ENCODE measurements at places on chromosomes 12 and 14.

- DNase-seq: no peak
Observed at GRCh38 chr12:3622822-3623690, 129.9 kb downstream of the CRACR2A start.

GRCh38 chr12:4270831-4271716 is 2.5 kb upstream of the CCND2 start:
- DNase-seq: no peak

DNA sequence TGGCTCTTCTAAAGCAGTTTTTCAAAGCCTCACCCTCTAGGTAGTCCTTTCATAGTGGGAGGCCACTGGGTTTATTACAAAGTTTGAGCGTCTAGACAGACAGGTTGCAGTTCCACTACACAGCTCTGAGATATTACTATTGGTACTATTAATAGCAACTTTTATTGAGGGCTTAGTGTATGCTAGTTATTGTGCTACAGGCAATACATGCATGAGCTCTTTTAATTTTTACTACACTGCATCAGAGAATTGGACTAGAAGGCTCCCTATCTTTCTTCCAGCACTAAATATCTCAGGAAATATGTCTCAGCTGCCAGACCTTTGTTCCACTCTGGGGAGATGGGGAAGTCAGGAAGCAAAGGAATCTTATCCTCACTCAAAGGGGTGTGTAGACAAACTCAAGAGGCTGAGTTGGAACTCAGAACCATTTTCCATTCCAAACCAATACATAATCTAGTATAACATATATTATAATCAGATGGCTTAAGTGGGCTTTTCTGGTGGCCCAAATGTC is 161.8 kb upstream of the SLC38A2 start:
- DNase-seq: no peak

DNA sequence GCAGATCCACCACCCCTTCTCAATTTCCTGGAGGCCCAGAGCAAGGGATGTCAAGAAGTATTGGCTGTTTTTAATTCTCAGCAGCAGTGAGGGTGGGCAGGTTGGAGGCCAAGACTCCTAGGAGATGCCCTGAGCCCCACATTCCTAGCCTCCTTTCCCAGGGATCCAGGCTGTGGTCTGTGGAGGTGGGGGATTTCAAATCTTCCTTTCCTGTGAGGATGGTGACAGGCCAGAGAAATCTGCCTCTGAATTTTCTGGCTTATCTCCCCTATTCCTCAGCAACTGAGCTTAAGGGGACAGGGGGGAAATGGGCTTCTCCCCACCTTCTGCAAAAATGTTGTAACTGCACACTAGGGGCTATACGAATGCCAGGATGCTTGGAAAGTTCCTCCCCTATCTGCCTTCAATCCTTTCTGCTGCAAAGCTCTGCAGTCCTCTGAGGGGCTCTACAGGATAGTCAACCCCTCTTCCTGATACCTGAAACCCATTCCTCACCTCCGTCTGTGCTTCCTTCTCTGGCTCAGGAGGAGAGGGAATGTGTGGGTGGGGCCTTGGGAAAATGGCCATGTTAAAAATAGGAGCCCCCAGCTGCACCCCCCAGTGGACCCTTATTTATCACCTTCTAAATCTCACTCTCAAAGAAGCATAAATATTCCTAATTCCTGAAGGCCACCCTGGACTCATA is 6.6 kb downstream of the GPR84 start:
- DNase-seq: no peak

GRCh38 chr12:46678426-46678825 is 147.4 kb downstream of the SLC38A4 start:
- no peak for DNase-seq

- no peak for DNase-seq
Observed at GRCh38 chr14:91264151-91265150, 19.9 kb upstream of the GPR68 start.

GRCh38 chr14:54610051-54610977 is 43.4 kb downstream of the SAMD4A start:
- no peak for DNase-seq

- DNase-seq: no peak
Observed at GRCh38 chr14:74302152-74302628, 544 bp downstream of the ABCD4 start.

DNA sequence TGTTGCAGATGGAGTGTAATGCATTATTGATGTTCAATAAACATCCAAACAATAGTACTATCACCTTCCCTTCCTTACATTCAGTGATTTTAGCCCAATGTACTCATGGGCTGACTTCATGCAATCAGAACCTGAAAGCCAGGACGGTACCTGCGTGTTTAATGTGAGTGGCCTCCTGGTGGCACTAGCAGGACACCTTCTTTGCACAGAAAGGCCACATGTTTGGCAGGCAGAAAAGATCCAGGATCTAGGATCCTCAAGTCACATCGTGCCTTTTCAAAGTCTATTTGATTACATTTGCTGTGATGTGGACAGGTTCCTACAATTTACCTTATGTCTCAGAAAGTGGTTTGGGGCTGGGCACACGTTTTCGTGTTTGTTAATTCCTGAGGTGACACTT is 82.9 kb downstream of the NEDD1 start:
- no peak for DNase-seq

GRCh38 chr12:41013881-41014642 is 174.1 kb upstream of the PDZRN4 start:
- no peak for DNase-seq

- DNase-seq: no peak
Observed at GRCh38 chr14:55028066-55028465, 1.0 kb downstream of the SOCS4 start.

DNA sequence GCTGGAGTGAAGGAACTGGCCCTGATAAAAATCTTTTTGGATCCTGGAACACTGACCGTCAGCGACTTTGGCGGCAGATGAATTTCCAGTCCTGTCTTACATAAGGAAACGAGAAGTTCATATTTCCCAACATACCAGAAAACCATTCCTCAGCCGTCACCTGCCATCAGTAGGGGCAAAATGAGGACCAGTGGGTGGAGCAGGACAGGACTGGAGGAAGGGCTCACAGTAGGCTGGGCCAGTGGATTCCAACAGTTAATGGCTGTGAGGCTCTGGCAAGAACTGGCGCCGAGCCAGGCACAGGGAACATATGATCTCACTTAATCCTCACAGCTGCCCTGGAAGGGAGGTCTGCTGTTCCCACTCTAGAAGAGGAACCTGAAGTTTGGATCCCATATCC is 67.2 kb upstream of the FAM181A start:
- no peak for DNase-seq

DNA sequence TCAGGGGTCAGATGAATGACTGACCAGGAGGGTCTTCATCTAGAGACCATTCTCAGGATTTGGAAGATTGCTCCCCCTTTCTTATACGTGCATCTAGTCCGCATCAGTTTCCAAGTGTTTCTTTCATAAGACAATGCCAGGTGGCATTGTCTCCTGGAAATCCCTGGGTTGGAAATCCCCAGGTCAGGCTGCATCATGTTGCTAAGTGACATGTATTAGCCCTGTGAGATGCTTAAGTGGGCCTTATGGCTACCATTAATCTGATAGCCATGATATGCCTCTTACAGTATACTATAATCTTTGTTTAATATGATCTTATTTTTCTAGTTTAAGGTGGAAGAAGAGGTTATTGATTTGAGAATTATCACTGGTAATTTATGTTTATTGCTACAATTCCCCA is 92.8 kb downstream of the DIO3 start:
- no peak for DNase-seq

- no peak for DNase-seq
Observed at GRCh38 chr12:102896067-102896466, 21.0 kb downstream of the PAH start.

DNA sequence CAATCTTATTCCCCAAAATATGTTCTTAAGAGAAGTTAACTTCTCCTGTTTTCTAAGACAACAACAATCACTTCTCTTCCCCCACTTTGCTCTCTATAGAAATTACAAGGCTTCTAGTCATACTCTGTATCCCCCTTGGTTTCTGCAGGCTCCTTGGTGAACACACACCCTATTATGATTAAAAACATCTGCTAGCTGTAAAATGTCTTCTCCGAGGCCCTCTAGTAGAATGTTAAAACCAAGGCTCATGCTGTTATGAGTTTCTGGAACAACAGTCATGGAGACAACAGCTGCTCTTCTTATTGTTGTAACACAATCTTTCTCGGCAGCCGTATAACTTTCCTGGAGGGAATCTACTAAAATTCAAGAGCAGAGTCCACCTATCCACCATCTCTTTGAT is 397.5 kb upstream of the CCDC196 start:
- DNase-seq: peak; percentile 46

DNA sequence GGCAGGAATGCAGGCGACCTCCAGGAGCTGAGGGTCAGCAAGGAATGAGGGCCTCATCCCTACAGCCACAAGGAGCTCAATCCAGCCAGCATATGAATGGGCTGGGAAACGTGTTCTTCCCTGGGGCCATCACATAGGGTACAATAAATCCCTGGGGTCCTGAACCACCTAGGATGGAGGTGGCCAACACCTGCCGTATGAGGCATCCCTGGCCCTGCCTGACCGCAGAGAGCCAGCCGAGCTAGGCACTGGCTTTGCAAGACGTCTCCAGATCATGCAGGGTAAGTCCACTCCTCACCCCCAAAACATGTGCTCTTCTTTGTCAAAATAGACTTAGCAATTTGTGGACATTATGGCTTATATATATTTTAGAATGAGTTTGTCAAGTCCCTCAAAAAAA is 303.7 kb upstream of the DIO3 start:
- no peak for DNase-seq

GRCh38 chr12:59808317-59808910 is 212.6 kb downstream of the SLC16A7 start:
- DNase-seq: no peak

DNA sequence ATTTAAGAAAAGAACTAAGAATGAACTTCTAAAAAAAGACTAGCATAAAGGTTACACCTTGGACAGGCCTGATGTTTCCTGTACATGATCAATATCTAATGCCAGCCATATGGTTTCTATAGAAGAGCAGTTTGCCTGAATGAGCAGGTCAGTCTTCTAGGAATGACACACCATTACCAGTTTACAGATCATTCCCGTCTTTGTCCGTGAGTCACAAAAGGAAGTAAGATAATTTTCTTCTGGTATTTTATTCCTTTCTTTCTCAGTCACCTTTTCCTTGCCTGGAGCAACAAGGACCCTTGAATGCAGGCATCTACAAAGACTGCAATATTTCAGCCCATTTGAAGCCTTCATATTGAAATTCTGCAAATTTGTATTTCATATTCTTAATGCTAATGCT is 44.6 kb upstream of the CNTN1 start:
- DNase-seq: no peak

DNA sequence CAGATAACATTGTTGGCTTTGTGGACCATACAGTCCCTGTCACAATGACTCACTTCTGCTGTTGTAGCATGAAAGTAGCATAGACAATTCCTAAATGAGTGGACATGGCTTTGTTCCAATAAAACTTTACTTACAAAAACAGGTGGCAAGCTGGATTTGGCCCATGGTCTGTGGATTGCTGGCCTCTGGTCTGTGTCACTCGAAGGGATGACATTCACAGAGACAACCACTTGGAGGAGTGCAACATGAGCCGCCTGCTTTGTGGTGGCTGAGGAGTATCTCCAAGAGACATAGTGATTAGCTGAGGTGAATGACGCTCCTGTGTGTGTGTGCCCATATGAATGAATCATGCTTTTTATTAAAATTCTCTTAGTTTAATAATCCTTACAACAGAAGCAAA is 81.3 kb upstream of the NRXN3 start:
- no peak for DNase-seq

- peak; percentile 65 for DNase-seq
Observed at GRCh38 chr12:93879476-93880421, 202.6 kb downstream of the CRADD start.

- DNase-seq: no peak
Observed at GRCh38 chr14:89959853-89960445, 4.2 kb downstream of the TDP1 start.

DNA sequence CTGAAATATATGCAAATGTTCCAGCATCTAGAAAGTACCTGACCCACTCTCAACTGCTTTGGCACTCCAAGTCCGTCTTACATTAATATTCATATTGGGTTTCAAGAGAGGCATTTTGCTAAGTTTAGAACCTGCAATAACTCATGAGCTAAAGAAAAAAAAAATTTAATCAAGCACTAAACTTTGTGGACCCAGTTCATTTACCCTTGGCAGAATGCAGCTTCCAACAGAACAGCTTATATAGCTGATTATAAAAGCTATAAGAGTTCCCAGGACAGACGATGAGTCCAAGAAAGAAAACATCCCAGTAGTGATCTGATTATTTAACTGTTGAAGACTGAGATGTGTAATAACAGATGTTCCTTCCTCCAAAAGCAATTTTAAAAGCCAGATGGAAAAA is 592.0 kb downstream of the KCNH5 start:
- DNase-seq: no peak

- DNase-seq: peak; percentile 99
Observed at GRCh38 chr12:127284870-127285431, 982.0 kb upstream of the TMEM132C start.

DNA sequence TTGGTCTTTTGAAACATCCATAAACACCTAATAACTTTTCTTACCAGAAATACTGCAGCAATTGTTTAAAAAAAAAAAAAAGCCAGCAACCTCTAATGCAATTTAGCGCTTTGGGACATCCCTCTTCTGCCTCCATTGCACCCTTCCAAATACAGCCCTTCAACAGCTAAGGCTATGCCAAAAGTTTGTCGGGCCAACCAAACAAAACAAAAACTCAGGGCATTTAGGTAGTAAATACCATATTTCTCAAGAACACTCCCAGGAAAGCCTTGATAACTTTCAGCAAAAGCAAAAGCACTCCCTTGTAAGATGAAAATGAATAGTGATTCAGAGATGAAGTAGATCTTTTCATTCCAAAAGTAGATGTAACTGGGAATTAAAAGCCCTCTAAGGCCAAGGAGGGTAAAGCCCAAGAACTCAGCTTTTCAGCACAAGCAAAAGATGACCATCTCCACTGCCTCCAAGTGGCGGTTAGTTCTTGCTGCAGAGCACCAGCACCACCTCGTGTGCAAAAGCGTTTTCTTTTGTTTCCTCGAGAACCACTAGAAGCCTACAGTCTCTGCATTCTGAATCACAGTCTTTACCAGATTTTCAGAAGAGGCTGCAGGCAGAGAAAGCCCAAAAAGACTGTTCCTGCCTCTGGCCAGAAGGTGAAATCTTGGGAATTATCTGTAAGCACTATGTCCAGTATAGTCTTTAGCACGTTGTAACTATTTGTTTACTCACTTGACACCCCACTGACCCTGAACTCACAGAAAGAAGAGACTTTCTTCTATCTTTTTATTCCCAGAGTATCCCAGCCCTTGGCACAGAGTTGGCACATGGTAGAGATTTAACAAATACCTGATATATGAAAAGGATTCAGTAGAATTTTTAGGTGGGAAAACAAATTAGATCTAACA is 53.1 kb downstream of the SIX6 start:
- no peak for DNase-seq

- peak; percentile 88 for DNase-seq
Observed at GRCh38 chr12:56224102-56224701, at the start of gene NABP2. Gene NABP2 (plus strand): TSS chr12:56224342. CDS start chr12:56224857, 515 bp downstream.

GRCh38 chr14:73720636-73721035 is 6.5 kb upstream of the PNMA1 start:
- DNase-seq: no peak

DNA sequence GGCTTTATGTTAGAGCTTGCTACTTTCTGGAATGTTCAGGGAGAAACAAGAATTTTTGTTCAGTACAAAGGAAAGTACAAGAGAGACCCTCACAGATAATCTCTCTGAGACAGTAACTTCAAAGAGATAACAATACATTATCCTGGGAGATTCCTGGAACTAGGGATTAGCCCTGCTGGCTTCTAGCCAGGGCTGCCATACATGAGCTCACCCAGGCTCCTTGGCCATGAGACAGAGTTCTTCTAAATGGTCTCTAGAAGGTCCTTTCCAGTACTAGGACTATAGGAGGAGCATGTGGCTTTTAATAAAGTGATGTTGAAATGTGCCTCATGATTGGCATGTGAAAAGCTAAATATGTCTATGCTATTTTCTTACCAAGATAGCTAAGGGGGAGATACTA is 342.5 kb downstream of the EMP1 start:
- DNase-seq: no peak

Measured in GM04503 (cell line).